ENCODE measurements at places on chromosomes 6 and 20. TPM values are rescaled to one million over a fixed set of nuclear protein-coding genes. Genes with fewer than 3 reads are reported as not detected.
A peak's percentile ranks its signal among the peaks of the same experiment; 100 is the strongest.

Gene BPIFB1
- total RNA-seq = not detected

- no peak for DNase-seq
- peaks cover 43% of the 10 kb centered on the region for H3K4me1 ChIP-seq
- no peaks in the 10 kb centered on the region for H3K36me3 ChIP-seq
- peak overlapping the region; percentile 77 for H3K4me3 ChIP-seq
- no peaks in the 10 kb centered on the region for H3K27me3 ChIP-seq
Observed at GRCh38 chr6:111603685-111604084, 2.0 kb downstream of the TRAF3IP2 start.

DNA sequence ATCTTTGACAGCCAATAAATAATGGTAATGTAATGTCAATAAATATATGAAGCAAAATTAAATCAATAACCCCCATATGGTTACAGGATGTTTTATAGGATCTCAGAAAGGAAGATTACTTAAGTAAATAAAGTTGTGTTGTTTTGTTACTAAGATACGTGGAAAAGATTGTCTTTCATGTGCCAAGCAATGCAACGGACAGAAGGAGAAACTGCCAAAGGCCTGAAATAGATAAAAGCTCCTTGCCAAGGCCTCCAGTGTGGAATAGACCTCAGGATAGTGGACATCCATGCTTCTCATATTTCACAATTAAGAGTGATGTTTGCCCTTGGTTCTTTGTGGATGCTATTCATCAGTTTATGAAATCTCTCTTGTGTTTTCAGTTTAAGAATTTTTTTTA is 16.4 kb upstream of the FNDC1 start:
- no peaks in the 10 kb centered on the region for H3K36me3 ChIP-seq
- H3K4me1 ChIP-seq = no peaks in the 10 kb centered on the region
- H3K27ac ChIP-seq = no peak overlapping the region

- no peak overlapping the region for H3K4me3 ChIP-seq
- no peak for DNase-seq
- no peaks in the 10 kb centered on the region for H3K36me3 ChIP-seq
- H3K27ac ChIP-seq = no peak overlapping the region
- H3K27me3 ChIP-seq = no peaks in the 10 kb centered on the region
Observed at GRCh38 chr6:9901376-9901775, 513.5 kb downstream of the TFAP2A start.

DNA sequence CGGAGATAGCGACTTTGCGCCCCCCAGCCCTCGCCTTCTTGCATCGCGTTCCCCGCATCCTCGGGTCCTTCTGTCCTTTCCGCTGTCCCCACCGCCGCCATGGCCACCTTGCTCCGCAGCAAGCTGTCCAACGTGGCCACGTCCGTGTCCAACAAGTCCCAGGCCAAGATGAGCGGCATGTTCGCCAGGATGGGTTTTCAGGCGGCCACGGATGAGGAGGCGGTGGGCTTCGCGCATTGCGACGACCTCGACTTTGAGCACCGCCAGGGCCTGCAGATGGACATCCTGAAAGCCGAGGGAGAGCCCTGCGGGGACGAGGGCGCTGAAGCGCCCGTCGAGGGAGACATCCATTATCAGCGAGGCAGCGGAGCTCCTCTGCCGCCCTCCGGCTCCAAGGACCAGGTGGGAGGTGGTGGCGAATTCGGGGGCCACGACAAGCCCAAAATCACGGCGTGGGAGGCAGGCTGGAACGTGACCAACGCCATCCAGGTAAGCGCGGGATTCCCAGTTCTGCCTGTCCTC is 401 bp downstream of the SLC32A1 start:
- H3K36me3 ChIP-seq = no peaks in the 10 kb centered on the region
- H3K27ac ChIP-seq = no peak overlapping the region
- no peak overlapping the region for H3K4me3 ChIP-seq
- DNase-seq = no peak

Data from fibroblast of lung (primary cell).